Anterior cingulate cortex (tissue), 58 donors: ENCODE measurements at places on chromosomes 12 and 14.

- no peak for DNase-seq
Observed at GRCh38 chr12:124792961-124793441, 70.7 kb downstream of the SCARB1 start.

- no peak for DNase-seq
Observed at GRCh38 chr12:42534184-42534838, 55.2 kb downstream of the PRICKLE1 start.

DNA sequence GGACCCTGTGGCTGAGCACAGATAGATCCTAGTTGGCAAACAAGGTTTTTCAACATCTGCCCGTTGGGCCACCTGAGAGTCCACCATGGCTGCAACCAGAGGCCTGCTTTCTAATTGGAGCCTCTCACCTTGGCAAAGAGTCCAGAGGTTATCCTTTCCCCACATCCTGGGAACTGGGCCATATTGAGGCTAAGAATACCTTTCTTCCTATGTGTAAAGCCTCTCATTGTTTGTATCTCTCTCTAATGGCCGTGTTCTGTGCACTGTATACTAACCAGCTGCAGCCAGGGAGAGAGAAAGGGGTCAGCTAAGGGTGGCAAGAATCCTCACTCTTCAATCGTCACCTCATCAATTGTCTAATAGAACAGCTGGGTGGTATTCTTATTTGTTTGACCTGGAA is 79.1 kb upstream of the ST8SIA1 start:
- DNase-seq = no peak

DNA sequence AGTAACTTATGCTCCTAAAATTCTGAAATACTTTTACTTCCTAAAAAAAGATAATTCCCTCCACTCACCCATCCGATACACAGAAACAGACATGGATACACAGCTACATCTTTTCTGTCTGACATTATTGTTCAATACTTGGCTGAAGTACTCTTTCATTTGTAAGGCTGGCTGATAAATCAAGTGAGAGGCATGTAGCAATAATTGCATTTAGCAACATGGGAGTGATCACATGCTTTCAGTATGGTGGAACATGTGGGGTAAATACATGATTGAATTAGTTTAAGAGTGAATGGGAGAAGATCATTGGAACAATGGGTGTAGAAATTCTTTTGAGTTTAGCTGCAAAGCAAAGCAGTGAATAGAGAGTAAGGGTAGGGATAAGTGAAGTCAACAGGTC is 25.6 kb downstream of the PTPRQ start:
- no peak for DNase-seq

- no peak for DNase-seq
Observed at GRCh38 chr12:121576851-121577391, 3.9 kb downstream of the KDM2B start.

GRCh38 chr12:43362910-43363694 is 188.9 kb downstream of the ADAMTS20 start:
- DNase-seq = no peak

DNA sequence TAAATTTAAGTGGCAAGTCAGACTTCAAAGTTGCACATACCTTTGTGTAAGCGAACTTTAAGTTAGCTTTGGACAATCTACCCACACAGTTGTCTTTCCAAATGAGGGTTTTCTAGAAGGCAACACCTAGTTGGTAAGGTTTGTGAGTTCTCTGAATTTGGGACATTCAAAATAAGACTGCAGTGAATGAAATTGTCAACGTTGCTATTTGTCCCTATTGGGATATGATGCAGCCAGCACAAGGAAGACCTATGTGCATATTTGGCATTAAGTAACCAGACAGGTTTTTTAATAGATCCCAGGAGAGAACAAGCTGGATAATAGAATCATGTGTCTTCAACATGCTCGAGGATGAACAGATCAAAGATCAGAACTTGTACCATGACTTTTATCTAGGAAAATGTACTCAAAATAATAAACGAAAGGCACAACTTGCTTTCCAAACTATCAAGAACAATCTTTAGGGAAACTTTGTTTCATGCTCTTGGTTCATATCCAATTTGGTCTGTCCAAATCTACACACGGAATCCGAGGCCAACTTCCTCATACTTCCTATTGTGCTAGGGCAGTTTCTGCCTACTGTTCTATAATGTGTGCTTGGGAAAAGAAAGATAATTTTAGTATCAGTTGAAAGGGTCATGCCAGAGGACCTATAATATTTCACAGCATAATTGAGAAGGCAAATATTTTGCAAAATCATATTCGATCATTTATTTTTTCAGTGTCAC is 284.2 kb upstream of the SOX5 start:
- DNase-seq = no peak

GRCh38 chr12:57735198-57735855 is 3.2 kb downstream of the AGAP2 start:
- DNase-seq = no peak

GRCh38 chr12:130703733-130704375 is 12.2 kb downstream of the RIMBP2 start:
- no peak for DNase-seq

DNA sequence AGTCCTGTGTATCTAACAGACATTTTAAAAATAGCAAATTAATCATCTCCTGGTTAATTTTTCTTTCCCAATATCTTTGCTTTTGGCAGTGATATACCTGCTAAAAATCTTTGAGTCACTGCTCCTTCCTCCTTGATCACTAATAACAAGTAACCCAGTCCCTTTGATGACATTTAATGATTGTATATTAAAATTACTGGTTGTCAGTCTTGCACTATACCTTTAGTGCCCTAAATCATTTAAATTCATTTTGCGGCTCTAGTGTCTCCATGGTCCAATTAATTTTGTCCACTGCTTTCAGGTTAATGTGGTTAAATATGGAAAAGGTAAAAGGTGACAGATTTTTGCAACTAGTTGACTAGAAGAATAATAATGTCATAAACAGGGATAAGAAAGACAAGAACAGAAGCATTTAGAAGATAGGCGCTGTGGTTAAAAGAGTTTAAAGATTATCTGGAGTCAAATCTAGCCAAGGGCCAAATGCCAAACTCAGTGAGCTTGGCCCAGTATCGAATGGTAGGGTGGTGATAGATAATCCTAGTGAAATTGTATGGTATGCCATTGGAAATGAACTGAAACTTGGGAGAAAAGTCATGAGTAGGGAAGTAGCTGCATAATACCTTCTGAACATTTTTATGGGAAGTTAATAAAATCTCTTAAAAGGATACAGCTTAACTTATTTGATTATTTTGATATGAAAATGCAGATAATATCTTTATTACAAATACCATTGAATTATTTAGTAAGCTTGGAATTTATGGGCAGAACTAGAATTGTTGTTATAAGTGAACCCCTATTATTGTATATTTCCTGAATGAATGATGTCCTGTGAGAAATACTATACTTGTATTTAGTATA is 115.0 kb downstream of the PCNX1 start:
- DNase-seq = no peak

GRCh38 chr12:50187084-50187900 is 20.1 kb upstream of the CERS5 start:
- peak; percentile 2 for DNase-seq

DNA sequence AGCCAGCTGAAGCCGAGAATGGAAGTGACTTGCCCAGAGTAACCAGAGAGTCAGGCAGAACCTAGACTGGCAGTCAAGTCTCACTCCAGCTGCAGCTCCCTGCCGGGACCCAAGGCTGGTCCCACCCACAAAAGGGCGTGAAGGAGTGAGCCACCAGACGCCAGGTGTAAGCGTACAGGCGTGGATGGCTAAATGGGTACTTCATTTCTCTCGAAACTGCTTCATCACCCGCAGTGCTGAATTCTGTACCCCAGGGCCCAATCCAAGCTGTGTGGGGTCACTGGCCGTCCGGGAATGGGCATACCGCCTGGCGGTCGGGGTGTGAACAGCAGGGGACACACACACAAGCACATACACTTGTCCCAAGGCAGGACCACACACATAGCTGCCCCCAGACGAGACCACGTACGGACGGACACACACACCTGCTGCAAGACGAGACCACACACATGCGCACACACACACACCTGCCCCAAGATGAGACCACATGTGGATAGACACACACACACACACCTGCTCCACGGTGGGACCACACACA is 34.8 kb downstream of the DEGS2 start:
- DNase-seq = no peak

DNA sequence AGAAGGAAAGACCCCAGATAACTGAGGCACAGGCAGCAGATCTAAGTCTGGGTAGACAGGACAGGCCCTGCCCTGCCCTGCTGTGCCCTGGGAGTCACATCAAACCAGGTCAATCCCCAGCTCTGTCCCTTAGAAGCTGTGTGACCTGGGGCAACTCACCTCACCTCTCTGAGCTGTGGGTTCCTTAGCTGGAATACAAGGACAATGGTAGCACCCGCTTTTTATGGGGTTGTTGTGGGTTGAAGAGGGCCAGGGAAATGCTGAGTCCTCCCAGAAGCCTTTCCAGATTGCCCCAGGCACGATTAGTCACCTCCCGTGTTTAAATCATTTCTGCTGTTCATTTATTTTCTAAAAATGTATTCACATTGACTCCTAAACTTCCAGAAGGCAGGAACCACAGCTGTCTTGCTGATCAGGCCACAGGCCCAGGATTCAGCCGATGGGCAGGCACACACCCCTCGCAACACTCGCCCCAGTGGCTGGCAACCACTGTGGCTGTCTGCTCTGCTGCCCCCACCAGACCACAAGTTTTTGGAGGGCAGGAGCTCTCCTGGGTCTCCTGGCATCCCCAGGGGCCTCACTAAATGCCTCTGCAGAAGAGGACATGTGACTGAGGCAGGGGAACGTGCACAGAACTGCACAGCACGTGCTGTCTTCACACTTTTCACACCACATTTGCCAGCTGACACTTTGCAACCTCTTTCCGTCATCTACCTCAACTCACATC is 3.0 kb downstream of the SELPLG start:
- DNase-seq = no peak

- no peak for DNase-seq
Observed at GRCh38 chr14:89447182-89447944, 30.3 kb upstream of the FOXN3 start.

- DNase-seq = no peak
Observed at GRCh38 chr12:69509904-69510827, 40.0 kb downstream of the FRS2 start.

DNA sequence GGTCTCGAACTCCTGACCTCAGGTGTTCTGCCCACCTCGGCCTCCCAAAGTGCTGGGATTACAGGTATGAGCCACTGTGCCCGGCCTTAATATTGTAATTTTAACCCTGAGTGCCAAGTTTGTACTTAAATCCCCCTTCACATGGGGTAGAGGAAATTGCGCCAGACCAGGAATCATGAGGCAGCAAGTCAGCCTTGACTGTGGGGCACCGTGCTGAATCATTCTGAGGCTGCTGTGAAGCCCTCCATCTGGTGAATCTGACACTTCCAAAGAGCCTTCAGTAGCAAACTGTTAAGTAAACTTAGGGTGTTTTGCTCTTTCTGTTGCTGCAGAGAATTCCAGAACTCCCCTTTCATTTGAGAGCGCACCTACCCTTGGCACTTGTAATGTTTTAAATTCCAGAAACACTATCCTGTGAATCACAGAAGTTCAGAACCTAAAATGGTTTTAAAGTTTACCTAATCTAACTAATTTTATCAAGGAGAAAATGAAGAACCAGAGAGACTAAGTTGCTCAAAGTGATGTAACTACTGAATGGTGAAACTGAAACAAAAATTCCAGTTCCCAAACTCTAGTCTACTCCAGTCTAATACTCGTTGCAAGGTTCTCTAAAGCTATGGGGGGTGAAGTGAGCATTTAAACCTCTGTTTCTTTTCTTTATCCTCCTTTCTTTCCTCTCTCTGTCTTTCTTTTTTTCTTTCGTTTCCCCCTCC is 7.5 kb downstream of the HEBP1 start:
- DNase-seq = no peak

GRCh38 chr14:74239848-74240793 is 872 bp downstream of the VSX2 start:
- DNase-seq = no peak

- DNase-seq = no peak
Observed at GRCh38 chr14:76212242-76212641, 60.5 kb downstream of the GPATCH2L start.

DNA sequence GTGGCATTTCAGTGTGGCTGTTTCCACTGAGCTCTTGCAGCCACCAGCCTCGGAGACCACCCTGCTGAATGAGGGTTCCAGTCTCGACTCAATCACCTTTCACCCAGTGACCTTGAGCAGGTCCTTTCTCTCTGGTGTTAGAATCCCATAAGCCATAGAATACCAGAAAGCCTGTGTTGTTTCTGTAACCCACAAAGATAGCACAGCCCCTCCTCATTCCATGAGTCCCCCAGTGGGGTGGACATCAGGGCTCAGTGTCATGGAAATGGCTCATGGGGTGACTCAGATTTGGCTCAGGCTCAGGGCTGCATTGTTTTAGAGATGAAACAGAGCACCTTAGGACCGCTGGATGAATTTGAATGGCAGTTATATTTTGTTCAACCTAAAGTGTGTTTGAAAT is 171.5 kb downstream of the PTPN11 start:
- DNase-seq = no peak

GRCh38 chr12:71786829-71787228 is 32.2 kb downstream of the RAB21 start:
- no peak for DNase-seq

GRCh38 chr14:90301668-90302090 is 30.1 kb downstream of the NRDE2 start:
- DNase-seq = no peak

DNA sequence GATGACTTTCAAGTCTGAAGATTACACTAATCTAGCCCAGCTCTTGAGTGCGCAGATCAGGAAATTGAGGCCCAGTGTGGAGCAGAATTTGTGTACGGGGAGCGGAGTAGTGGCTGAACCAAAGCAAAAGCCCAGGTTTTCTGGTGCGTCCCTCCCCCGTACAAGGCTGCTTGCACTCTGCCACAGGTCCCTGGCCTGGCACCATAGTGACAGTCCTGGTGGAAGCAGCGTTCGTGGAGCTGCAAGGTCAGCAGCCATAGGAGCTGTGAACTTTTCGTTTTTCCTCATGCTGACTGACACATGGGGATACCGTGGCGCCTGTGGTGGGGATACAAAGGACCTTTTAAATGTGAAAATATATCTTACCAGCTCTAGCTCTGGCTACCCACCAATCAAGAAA is 1.7 kb downstream of the EVL start:
- no peak for DNase-seq

DNA sequence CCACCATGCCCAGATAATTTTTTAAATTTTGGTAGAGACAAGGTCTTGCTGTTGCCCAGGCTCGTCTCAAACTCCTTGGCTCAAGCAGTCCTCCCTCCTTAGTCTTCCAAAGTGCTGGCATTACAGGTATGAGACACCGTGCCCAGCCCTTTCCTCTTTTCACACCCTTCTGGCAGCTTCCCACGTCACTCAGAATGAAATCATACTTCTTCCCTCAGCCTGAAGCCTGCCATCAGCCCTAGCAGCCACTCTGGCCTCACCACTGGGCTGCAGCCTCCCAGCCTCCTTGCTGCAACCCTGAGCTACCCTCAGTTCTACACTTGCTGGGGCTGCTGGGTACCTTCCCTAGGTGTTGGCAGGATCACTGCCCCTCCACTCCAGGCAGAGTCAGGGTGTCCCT is 18.2 kb downstream of the ANKRD9 start:
- DNase-seq = no peak

DNA sequence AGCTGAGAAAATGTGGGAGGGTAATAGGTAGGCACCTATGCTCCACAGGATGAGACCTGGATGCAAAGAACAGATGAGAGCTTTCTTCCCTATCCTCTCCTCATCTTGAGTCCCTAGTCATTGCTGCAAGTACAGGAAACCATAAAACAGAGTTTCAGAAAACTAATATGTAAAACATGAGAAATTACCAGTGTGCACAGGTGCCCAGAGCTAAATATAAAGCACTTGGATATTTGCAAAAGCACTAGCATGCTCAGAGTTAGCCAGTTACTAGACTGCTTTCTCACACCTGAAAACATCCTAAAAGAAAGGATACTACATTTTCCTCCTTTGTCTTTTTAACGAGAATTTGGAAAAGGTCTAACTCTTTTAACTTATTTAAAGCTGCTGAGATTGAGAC is 324.3 kb downstream of the DAD1 start:
- DNase-seq = no peak
